Neural progenitor cell (in vitro differentiated cells): ENCODE measurements at places on chromosomes 7 and 10. TPM values are rescaled to one million over a fixed set of nuclear protein-coding genes. Genes with fewer than 3 reads are reported as not detected.
A peak's percentile ranks its signal among the peaks of the same experiment; 100 is the strongest.

The TAS2R39 gene
- total RNA-seq: not detected in 2 replicates

The FOXI2 gene
- not detected in 2 replicates for total RNA-seq

The ECHDC3 gene
- 2.1 and 10.1 TPM in 2 replicates for total RNA-seq

- no peak for DNase-seq
Observed at GRCh38 chr10:74417397-74417796, 266.4 kb downstream of the ADK start.

- peak; percentile 65 for DNase-seq
Observed at GRCh38 chr10:48523212-48523819, 81.6 kb downstream of the ARHGAP22 start.

DNA sequence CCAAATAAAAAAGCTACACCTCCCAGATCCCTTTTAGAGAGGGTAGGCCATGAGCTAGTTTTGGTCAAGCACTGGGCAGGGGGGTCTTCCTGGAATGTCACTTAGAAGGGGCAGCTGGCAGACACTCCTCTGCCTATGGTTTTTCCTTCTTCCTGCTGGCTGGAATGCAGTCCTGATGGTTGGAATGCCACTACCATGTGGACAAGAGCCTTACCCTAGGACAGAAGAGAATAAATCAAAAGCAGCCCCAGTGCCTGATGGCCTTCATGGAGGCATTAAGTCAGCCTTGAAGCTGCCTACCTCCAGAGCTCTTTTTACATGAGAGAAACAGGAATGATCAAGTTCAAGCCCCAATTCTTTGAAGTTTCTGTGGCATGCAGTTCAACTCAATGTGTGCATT, 43.5 kb upstream of the SORBS1 start:
- DNase-seq: peak; percentile 55

GRCh38 chr7:51785171-51785570, 468.6 kb upstream of the COBL start:
- no peak for DNase-seq
